ENCODE measurements at places on chromosomes 7 and 10.

DNA sequence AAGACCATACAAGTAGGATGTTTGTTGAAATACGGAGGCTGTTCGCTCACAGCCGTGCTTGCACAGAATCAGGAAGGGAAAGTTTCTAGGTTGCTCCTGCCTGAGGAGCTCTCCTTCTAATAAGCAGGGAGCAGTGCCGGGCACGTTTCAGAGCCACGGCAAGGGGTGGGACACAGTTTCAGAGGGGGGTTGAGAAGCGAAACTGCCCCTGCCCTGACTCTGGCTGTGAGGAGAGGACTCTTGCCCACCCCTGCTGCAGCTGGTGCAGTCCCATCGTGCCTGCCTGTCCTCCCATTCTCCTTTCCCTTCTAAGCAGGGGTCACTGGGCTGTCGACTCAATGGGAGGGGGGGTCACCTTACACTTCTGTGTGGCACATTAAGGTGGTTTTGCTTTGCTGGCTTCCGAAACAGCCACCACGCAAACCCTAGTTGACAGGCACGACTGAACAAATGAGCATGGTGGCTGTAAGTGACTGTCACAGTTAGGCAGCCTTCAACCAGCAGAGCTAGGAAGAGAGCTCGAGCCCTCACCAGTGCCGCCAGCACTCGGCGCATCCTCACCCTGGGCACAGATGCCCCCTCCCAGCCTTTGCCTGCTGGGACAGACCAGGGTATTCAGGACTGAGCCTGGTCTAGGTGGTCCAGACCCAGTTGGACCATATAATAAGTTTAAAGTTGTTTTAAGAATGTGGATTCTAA, 37.5 kb downstream of the ZNF467 start:
- DNase-seq: no peak

GRCh38 chr10:13834581-13835286, 248.0 kb downstream of the PRPF18 start:
- no peak for DNase-seq

DNA sequence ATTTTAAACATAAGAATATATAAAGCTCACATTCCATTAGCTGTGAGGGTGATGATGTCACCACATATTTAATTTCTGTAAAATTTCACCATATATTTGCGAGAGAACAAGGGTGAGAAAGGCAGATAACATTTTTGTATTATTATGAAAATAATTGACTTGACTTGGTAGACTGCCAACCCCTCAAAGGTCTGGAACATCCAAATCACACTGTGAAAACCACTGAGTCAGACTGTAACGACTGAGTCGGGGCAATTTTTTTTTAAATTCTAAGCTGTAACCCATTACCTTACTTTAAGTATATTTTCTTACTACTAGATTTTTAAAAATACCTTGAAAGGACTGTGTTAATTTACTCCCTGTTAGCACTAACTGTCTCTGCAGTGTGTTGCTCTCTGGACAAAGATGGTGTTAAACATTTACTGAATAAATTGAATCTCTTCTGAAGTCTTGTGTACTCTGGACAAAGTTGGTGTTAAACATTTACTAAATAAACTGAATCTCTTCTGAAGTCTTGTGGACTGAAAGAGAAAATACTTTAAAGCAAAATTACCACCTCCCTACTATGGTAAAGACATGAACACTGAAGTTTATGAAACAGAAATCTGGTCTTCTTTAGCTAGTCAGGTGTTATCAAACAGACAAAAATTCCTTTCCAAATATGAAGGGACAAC, 14.1 kb downstream of the PDZD8 start:
- no peak for DNase-seq

DNA sequence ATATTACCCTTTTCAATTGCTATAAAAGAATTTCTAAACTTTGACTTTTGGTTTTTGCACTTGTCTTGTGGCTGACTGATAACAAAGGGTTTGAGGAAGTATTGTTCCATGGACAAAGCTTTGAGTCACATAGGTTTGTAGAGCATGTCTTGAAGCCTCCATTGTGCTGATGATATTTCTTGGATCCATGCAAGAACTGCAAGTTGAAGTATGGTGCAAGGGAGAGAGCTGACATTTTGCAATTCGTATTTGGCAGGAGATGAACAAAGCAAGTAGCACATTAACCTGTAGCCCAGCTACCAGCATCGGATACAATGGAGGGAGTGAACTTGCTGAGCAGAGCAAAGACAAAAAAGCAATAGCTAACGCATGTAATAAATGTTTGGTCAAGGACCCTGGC, 23.4 kb downstream of the MGAM2 start:
- no peak for DNase-seq

GRCh38 chr7:73612598-73613269, 11.6 kb downstream of the MLXIPL start:
- DNase-seq: no peak

GRCh38 chr7:139613971-139614411, 90.5 kb downstream of the CLEC2L start:
- DNase-seq: no peak

- no peak for DNase-seq
Observed at GRCh38 chr10:10307551-10307950, 710.1 kb upstream of the CELF2 start.

GRCh38 chr7:2541291-2542010, 13.9 kb downstream of the BRAT1 start:
- DNase-seq: no peak
